Activated B cell treated with CpG ODN at 0.5 μM for 24 hours (primary cell): ENCODE measurements at places on chromosomes 4 and X.

GRCh38 chrX:12824944-12825343 is 33.7 kb downstream of the PRPS2 start:
- DNase-seq, result no peak

GRCh38 chrX:115402299-115402698 is 112.8 kb downstream of the LUZP4 start:
- no peak for DNase-seq

GRCh38 chrX:11064851-11065600 is 46.1 kb upstream of the HCCS start:
- DNase-seq, result no peak

DNA sequence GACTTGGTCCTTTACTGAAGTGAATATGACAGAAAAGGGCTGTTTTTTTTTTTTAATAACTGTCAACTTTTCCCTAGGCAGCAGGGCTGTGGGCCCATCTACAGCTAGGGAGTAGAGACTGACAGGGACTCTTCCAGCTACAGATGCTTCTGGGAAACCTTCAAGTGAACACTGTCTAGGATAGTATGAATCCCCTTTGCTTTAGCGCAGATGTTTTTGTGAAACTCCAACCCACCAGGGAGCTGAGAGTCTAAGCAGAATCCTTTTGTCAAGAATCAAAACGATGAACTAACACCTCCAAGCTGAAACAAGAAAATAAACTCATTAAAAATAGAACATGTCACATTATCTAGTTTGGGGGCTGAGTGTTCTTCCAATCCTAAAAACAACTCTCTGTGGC is 219.7 kb upstream of the FGF13 start:
- no peak for DNase-seq

GRCh38 chr4:68736813-68737212 is 66.4 kb upstream of the UGT2B15 start:
- no peak for DNase-seq
